Activated CD8-positive, alpha-beta memory T cell treated with anti-CD3 and anti-CD28 coated beads for 1 hour (primary cell): ENCODE measurements at places on chromosomes 3 and 15.

- no peak for DNase-seq
Observed at GRCh38 chr3:152910211-152910610, 75.3 kb downstream of the P2RY1 start.

DNA sequence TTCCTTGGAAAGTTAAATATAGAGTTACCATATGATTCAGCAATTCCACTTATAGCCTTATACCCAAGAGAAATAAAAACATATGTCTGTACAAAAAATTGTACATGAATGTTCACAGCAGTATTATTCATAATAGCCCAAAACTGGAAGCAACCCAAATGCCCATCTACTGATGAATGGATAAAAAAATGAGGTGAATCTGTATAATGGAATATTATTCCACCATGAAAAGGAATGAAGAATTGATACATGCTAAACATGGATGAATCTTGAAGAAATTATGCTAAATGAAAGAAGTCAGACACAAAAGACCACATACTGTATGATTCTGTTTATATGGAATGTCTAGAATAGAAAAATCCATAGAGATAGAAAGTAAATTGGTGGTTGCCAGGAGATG lies 61.4 kb downstream of the TTC23 start:
- no peak for DNase-seq

GRCh38 chr15:76941636-76942035 lies 10.1 kb downstream of the RCN2 start:
- DNase-seq: no peak

DNA sequence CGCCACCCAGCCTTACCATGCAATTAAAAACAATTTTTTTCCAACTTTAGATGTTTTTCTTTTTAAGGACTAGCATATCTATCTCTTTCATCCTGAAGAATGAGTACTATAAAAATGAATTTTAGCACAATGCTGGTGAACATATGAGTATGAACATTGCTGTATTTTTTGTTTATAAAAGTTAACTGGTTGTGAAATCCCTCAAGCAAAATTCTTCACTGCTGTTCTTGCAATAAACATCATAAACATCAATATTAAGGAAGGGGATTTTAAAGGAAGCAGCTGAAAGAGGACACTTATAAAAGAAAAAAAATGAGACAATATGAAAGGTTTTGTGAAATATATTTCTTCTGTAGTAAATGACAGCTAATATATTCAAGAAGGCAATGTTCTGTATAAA lies 3.0 kb downstream of the PLSCR4 start:
- DNase-seq: no peak

DNA sequence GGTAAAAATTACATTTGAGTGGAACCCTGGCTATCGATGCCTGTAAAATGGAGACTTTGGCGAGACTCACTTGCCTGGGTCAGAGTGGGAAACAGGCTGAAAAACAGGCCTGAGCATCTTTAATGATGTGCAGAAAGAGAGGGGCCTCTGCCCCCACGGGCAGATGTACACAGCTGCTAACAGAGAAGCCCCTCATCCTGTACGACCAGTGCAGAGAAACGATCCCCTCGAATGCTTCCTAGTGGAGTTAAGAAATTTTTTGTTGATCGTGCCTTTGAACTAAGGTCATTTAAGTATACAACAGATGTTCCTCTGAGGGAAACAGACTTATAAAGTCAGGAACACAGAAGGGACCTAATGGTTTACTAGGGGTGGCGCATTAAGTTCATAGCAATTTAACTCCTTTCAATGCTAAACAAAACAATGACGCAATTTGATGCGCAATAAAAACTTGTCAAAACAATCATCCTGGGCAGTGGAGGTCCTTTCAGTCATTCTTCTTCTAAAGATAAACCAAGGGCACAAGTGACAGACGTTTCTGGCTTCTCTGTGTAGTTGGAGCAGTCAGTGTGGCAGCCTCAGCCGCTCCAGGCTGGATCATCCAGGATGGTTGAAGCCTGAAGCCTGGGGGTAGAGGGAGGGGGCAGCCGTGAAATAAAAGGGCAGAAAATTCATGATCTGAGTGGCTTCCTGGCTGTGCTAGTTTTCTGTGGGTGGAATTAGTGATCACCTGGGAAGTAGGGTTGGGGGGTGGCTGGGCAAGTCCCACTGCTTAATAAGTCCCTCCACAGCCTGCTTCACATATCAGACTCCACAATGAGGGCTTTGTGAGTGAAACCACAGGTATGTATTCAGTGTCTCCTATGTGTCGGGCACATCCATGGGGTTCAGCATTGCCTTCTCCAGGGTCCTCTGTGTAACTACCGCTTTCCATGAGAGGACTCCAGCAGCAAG lies 50.8 kb upstream of the MRPS22 start:
- no peak for DNase-seq
